T-helper 17 cell (primary cell): ENCODE measurements at places on chromosomes 4 and X.

GRCh38 chrX:10245886-10246285, 89.1 kb downstream of the CLCN4 start:
- no peak for DNase-seq

DNA sequence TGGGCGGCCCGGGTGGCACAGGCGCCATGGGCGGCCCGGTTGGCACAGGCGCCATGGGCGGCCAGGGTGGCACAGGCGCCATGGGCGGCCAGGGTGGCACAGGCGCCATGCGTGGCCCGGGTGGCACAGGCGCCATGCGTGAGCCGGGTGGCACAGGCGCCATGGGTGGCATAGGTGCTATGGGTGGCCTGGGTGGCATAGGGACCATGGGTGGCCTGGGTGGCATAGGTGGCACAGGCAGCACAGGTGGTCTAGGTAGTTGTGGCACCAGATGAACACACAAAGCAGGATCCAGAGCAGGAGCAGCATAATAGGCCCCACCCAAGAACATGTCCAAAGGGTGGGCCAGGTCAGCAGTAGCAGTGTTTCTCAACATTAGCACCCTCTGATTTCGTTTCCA, 4.3 kb downstream of the ESX1 start:
- DNase-seq: no peak

DNA sequence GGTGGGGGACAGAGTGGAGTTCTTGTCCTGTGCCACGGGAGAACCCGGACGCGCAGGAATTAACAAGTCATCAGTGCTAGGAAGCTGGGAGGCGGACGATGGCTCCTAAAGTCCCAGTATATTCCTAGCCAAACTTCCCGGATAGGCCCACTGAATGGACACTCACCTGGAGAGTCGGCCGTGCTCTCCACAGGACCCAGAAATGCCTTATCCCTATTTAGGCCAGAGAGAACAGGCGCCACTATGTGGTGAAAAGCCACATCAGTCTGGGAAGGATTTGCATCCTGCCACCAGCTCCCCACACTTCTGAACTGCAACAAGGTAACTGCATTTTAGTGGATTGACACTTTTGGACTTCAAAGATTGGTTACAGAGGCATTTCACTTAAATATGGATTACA, 1.1 kb downstream of the CFAP299 start:
- no peak for DNase-seq

DNA sequence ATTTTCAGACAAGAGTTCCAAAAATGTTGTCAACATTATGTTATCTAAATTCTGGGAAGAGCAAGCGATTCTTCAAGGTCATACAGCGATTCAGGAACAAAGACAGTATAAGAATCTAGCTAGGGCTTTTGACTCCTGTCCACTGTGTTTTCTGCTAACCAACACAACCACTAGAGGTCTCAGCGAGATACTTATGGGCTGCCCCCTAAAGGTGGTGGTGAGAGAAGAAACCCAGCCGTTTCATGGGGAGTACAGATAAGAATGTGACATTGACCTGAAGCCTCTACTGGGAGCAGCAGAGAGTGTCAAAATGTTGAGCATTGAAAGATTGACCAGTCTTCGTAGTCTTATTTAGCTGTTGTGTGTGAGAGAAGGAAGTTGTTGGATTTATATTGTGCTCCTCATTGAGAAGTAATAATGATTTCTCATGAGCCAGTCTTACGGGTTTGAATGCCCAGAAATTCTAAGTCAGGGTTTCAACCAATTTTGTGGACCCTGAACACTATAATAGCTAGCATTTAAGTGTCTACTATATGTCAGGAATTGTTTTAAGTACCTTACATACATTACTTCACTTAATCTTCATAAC, 168.3 kb downstream of the SPRY1 start:
- no peak for DNase-seq

GRCh38 chr4:47383829-47384427, 79.6 kb downstream of the COMMD8 start:
- no peak for DNase-seq

DNA sequence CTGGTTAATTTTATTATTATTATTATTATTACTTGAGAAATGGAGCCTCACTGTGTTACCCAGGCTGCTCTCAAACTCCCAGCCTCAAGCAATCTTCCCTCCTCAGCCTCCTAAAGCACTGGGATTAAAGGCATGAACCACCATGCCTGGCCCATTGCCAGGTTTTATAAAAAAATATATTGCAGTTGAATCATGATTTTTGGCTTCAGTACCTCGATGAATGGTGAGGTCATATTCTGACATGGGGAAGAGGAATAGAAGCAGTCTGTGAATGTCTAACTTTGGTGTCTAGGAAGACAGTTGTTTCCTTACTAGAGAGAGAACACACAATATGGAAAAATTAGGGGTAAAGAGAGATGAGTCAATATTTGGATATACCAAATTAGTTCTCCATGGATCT, 32.0 kb downstream of the CCSER1 start:
- no peak for DNase-seq

DNA sequence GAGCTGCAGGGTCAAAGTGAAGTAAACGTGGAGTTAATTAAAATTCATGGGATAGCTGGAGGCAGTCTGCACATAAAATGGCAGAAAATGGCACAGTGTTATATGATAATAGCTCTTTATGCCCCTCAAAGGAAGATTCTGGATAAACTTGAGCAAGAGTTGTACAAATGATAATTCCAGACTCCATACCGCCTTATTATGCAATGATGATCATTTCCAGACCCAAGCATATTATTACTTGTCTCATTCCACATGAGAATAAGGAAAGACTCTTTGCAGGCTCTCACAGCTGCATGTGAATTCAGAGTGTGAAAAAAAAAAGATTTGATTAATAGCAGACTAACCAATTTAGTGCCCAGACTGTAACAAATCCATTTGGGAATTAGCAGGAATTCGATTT, 105.4 kb downstream of the STK32B start:
- no peak for DNase-seq

GRCh38 chrX:15524417-15524816, 23.8 kb downstream of the BMX start:
- no peak for DNase-seq

- no peak for DNase-seq
Measured at GRCh38 chr4:20026456-20026855, 225.2 kb upstream of the SLIT2 start.

- no peak for DNase-seq
Measured at GRCh38 chr4:153592064-153592463, 92.0 kb upstream of the TLR2 start.
